Immature natural killer cell (primary cell): ENCODE measurements at places on chromosomes 5 and 9. TPM values are rescaled to one million over a fixed set of nuclear protein-coding genes. Genes with fewer than 3 reads are reported as not detected.

The LRRC70 gene
- polyA plus RNA-seq = 4.4 TPM

The CFAP77 gene
- not detected for polyA plus RNA-seq

The MAMDC4 gene
- 0.19 TPM for polyA plus RNA-seq

DNA sequence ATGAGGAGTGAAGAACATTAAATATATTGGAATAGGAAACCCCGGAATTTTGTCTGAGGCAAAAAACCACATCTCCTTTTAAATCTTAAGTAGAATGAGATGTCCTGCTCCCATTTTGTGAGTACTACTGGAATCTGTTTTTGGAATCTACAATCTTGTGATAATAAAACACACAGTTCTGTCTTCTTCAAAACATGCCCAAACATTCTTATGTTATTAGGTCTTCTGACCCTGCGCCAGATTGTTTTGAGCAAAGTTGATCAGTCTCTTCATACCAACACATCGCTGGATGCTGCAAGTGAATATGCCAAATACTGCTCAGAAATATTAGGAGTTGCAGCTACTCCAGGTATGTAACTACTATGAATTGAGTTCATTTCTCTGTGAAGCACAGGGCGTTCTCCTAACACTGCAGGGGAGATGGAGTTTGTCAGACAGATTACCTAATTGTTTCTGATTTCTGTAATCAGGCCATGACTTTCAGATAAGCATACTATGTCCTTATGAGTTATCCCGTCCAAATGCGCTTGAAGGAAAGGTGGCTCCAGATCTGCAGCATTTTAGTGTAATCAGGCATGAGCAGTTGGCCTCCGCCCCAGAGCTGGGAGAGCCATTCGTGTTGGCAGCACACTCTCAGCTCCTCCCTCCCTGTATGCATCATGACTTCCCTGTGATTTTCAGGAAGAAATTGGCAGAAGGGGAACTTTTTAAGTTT, 88.0 kb downstream of the NLN start:
- DNase-seq = no peak

DNA sequence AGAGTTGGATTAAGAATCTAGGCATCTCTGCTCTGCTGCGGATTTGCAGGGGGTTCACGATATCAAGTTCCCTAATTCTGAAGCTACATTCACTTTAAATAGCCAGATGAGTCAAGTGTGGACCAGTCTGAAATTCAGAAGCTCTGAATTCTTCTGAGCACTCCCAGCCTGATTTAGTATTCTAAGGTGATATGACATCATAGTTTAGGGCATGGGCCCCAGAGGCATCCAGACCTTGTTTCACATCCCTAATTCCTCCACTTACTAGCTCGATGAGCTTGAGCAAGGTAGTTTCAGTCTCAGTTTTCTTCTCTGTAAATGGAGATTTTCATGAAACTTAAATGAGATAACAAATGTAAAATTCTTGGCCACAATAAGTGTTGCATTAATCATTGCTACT, 65.2 kb downstream of the TMEM167A start:
- no peak for DNase-seq

DNA sequence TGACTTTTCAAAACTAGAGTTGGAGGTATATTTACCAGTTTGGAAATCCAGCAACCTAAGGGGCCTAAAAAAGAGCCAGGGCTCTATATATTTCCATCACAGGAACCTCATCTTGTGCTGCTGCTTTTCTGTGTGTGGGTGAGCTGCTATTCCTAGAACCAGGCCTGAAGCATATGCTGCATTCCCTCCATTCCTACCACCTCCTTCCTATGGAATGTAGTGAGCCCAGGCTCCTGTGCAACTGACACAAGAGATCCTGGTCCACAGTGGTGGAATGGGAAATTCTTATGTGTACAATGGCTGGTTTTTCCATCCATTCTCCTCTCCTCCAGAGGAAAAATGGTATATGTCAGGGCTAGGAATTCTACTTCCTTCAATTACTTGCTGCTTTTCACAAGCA, 39.1 kb downstream of the SPEF2 start:
- no peak for DNase-seq

DNA sequence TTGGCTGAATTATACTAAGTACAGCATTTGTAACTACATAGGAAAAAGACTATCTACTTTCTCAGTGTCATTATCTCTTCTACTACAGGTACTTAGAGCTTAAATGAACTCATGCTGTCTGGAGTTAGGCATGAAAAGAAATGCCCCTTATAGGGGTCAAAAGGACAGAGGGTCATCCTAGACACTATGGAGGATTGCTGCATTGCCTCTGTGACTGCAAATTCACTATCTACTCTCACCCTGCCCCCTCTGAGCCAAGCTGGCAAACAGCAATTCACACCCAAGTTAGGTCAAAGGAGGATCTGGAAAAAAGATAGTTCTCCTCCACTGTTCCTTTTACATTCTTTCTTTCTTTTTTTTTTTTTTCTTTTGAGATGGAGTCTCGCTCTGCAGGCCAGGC, 36.7 kb downstream of the ANKRD31 start:
- DNase-seq = no peak

DNA sequence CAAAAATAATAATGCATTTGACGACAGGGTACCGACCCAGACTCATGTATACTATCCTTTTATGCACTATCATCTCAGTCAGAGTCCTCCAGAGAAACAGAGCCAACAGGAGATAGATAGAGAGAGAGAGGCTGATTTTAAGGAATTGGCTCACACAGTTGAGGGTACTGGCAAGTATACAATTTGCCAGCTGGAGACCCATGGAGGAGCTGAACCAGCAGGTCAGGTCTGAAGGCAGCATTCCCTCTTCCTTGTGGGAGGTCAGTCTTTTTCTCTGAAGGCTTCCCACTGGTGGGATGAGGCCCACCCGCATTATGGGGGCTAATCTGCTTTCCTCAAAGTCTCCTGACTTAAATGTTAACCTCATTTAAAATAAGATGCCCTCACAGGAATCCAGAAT, 17.3 kb upstream of the MED10 start:
- DNase-seq = no peak

DNA sequence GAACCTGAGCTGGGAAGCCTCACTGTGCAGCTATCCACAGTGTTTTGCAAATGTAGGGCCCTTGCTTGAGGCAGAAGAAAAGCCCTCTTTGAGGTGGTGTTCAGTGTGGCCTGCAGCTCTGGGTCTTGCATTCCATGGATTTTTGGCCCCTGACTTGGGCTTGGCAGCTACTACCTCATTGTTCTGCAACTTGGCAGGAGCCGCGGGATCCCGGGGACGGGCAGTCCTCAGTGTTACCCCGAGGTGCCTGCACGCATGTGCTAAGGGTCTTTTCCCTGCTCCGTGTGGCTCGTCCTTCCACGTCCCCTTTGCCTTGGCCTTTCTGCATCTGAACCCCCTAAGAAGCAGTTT, 39.8 kb downstream of the NEK6 start:
- DNase-seq = no peak

- DNase-seq = no peak
Observed at GRCh38 chr5:87069974-87070608, 197.6 kb upstream of the RASA1 start.

- DNase-seq = no peak
Observed at GRCh38 chr9:83218411-83219090, 155.6 kb upstream of the RASEF start.

- DNase-seq = no peak
Observed at GRCh38 chr9:134552349-134552990, 89.1 kb upstream of the COL5A1 start.

DNA sequence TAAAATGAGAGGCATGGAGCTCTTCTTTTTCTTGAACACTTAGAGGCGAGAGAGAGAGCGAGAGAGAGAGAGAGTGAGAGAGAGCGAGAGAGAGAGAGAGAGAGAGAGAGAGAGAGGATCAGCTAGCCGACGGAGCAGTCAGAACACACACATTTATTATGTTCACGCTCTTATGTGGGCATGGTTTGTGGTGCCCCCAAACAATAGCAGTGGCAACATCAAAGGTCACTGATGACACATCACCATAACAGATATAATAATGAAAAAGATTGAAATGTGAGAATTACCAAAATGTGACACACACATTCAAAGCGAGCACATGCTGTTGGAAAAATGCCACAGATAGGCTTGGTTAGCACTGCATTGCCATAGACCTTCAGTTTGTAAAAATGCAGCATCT, 116.1 kb downstream of the KDM4C start:
- peak; percentile 49 for DNase-seq

GRCh38 chr5:31476738-31477141, 55.2 kb downstream of the DROSHA start:
- no peak for DNase-seq

DNA sequence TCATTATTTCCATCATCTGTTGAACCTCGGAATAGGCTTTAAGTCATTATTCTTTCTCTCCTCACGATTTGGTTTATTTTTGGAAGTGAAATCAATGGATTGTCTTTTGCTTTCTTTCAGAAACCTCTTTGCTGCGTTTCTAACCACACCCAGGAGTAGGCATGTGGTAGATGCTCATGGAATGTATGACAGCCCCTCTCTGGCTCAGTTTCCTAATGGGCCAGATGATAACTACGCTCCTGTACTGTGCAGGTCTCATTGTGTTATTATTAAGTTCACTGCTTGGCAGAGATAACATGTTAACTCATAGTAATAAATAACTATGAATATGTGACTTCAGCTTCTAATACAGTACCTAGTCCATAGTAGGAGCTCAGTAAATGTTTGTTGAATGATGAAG, 175.5 kb upstream of the KLF4 start:
- DNase-seq = no peak
